ENCODE measurements at places on chromosomes 11 and 22. TPM values are rescaled to one million over a fixed set of nuclear protein-coding genes. Genes with fewer than 3 reads are reported as not detected.

HBE1 gene
- 7.1 TPM for polyA plus RNA-seq

ABCC8 gene
- polyA plus RNA-seq, result 1.7 TPM

RASGRP2 gene
- 6.7 TPM for polyA plus RNA-seq

ADM gene
- 10.3 TPM for polyA plus RNA-seq

VPREB1 gene
- polyA plus RNA-seq, result not detected

OAF gene
- polyA plus RNA-seq, result 39.4 TPM

B4GAT1 gene
- polyA plus RNA-seq, result 56.2 TPM

APOL5 gene
- polyA plus RNA-seq, result 0.07 TPM

- no peak for DNase-seq
Observed at GRCh38 chr11:79957702-79958101, 516.9 kb upstream of the TENM4 start.

DNA sequence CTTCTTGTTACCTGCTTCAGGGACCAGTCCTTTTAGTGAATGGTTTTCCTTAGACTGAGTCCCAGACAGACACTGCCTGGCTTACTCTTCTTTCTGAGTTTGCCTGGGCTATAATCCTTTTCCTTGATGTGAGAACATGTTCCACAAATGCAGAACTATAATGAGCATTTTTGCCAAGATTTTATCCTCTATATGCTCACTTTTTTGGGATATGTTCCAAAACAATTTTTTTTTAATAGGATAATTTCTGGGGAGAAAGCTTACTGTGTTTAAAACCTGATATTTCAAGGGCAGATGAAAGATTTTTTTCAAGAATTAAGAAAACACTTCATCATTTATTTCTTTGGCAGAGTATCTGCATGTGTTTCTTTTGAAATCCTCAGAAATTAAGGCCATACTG is 110.0 kb upstream of the TENM4 start:
- DNase-seq, result no peak

DNA sequence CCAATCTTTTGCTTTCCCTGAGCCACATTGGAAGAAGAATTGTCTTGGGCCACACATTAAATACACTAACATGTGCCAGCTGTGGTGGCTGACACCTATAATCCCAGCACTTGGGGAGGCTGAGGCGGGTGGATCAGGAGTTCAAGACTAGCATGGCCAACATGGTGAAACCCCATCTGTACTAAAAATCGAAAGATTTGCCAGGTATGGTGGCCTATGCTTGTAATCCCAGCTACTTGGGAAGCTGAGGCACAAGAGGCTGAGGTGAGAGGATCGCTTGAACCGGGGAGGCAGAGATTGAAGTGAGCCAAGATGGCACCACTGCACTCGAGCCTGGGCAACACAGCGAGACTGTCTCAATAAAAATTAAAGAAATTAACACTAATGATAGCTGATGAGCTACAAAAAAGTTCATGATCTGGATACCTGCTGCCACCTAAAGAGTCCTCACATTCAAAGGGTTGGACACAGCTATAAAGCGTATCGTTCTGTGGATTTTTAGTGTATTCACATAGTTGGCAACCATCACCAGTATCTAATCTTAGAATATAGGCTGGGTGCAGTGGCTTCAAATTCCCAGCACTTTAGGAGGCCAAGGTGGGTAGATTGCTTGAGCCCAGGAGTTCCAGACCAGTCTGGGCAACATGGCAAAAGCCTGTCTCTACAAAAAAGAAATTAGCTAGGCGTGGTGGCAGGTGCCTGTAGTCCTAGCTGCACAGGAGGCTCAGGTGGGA is 3.4 kb upstream of the LDHC start:
- DNase-seq, result no peak

GRCh38 chr11:86551288-86552092 is 120.9 kb downstream of the ME3 start:
- no peak for DNase-seq

DNA sequence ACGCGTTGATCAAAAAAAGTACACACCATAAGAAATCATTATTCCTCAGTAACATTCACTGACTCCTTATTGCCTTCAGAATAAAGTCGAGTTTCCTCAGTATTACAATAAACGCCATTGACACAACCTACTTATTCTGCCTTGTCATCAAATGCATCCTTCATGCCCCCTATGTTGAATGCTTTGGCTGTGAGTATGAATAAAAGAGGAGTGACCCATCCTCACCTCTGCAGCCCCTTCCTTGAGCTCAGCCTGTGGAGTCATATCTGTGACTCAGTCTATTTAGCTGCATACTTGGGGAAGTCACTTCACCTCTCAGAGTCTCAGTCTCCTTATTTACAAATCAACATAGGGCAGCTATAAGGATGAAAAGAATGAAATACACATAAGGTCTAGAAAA is 65.1 kb downstream of the USP35 start:
- no peak for DNase-seq

DNA sequence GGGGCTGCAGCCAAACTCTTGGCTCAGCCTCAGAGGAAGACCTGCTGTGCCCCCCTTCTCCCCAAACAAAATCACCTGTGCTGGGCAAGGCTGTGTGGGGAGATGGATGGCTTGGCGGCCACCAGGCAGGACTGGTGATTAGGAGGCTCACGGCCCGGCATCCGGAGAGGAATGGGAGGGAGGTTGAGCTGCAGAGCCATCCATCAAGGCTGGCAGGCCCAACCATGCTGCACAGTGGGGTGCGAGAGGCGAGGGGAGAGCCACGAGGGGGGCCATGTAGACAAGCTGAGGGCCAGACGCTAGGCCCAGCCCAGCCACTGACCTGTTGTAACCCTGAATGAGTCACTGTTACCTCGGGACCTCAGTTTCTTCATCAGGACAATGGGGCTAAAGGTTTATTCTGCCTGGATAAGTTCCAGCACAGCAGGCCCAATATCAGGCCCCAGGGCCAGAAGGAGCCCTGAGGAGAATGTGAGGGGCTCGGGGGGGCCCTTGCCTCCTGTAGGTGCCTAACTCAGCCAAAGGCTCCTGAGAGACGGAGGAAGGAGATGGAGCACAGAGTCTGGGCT is 18.2 kb downstream of the PDE2A start:
- no peak for DNase-seq

GRCh38 chr22:49568751-49569285 is 258.9 kb downstream of the BRD1 start:
- no peak for DNase-seq

- peak; percentile 79 for DNase-seq
Observed at GRCh38 chr11:128824191-128825049, 42.7 kb downstream of the KCNJ1 start.

DNA sequence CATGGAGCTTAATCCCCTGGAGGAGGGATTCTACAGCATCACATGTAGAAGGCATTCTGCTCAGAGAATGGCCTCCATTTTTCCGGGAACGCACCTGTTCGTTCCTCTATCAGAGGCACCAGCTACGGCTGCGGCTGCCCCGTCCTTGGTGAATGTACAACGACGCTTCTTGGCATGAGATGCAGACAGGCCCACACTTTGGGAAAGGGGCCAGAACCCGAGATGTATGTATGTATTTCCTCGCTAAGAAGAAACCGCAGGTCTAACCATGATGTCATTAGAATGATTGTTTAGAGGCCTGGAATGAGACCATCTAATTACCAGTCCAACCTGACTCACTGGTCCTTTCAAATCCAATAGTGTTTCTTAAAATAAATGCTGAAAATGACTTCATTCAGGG is 1293.4 kb downstream of the TBC1D22A start:
- no peak for DNase-seq

DNA sequence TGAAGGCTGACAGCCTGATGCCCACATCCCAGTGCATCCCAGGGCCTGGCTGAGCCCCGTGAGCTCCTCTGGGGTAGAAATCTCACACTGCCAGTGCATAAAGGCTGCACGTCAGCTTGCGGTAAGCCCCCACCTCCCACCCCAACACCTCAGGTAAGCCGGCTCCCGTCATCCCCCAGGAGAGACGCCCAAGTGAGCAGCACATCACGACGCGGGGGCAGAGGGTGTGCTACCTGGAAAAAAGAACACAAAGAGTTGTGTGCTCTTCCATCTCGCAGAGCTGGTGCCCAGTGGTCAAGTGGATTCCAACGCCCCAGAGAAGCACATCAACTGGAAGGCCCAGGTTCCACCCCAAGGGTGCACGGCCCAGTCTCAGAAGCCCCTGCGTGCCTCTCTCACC is 50.0 kb downstream of the IGSF9B start:
- DNase-seq, result no peak

- DNase-seq, result no peak
Observed at GRCh38 chr11:43943931-43944751, 1.7 kb downstream of the C11orf96 start.

DNA sequence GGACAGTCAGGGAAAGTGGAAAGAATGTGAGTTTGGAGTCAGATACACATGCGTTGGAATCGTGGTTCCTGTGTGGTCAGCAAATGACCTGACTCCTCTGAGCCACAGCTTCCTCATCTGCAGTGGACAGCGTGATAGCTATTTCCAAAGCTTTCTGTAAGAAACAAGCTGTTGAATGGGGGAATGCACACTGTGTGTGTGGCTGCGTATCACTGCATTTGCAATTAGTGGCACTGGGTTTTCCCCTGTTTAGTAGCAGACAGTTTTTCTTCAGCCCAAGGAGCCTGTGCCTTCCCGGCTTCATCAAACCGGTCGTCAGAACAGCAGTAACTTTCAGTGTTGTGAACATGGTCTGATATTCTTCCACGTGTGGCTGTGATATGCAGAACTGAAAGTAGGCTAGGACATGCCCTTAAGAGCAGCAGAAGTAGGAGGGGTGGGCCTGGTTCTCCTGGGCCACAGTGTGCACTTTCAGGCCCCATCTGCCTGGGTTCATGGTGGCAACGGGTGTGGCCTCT is 121.5 kb downstream of the RRAS2 start:
- no peak for DNase-seq

DNA sequence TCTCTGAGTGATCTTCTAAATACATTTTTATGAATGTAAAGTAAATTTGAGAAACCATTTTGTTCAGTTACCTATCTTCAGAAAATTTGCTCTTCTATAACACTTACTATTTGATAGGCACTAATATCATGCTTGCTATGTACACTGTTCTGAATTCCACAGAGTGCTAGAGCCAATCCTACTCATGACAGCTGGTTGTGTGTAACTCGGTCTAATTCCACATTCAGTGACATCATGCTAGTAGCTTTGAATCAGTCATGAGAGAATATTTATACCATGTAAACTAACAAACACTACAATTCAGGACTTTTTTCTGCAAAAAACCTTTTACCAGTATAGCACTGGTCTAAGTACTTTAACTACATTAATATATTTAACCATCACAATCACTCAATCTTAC is 902.9 kb downstream of the DLG2 start:
- DNase-seq, result no peak

DNA sequence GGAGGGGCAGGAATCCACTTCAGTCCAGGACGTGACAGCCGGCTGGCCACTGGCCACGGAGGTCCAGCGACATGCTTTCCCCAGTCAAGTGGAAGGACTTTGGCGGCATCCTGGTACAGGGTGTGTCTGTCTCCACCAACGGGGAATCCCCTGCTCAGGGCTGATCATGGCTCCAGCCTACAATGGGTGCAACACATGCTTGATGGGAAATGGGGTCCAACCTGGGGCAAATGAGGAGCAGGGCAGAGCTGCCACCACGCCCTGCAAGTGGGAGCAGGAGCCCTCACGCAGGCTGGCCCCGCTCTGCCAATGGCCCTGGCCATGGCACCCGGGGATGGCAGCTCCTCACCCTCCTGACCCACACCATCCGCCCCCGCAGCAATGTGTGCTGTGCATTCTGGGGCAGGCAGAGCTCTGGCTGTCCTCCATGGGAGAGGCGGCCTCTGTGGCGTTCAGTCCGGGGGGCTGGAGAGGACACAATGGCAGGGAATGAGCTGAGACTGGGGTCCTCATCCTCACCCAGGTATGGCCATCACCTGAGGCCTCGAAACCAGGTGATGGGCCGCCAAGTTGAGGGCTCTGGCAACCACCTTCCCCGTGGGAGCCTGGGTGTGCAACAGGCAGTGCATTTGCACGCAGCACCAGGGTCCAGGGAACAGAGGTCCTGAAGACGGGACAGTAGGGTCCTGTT is 5.8 kb upstream of the SEPTIN5 start:
- DNase-seq, result no peak

- DNase-seq, result no peak
Observed at GRCh38 chr11:77080643-77081210, 14.0 kb downstream of the CAPN5 start.

- no peak for DNase-seq
Observed at GRCh38 chr11:12090061-12090591, 20.3 kb upstream of the MICAL2 start.

DNA sequence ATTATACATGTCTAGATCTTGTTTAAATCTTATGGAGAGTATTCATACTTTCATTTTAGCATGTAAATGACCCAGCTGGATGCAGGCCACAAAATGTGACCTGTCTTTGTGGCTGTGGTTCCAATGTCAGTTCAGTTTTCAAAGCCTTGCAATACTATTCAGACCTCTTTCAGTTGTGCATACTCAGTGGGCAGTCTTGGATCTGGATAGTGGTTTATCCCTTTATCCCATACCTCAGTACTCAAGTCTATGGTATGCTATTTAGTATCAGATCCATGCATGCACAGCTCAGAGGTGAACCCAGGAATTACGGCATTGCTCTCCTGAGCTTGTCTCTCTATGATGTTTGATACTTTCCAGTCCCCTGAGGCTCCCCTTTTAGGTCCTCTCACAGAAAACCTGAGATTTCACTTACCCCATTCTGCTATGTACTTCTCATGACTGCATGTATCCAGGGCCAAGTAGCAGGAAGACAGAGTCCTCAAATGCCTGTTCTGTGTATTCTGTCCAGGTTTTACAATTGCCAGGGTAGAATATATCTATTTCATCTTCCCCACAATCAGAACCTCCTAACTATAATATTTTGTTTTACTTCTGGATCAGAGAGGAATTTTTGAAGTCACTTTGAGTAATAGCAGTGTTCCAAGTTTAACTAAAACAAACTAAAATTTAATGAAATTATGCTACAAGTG is 6.9 kb upstream of the P4HA3 start:
- no peak for DNase-seq

DNA sequence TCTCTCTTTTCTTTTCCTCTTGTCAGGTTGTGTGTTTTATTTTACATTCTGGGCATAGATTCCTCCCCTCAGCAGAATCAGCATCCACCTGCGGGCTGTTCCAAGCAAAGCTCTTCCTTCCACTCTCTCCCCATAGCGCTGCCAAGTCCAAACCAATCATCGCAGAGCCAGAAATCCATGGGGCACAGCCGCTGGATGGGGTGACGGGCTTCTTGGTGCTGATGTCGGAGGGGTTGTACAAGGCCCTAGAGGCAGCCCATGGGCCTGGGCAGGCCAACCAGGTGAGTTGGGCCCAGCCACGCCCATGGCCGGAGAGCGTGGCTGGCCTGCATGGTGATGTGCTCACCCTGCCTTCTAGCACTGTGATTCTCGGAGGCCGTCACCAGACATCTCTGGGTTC is 22.1 kb downstream of the TAB1 start:
- no peak for DNase-seq

- DNase-seq, result no peak
Observed at GRCh38 chr11:73320763-73321603, 12.9 kb downstream of the ARHGEF17 start.

GRCh38 chr11:128690665-128691101 is 3.2 kb upstream of the FLI1 start:
- DNase-seq, result no peak

- no peak for DNase-seq
Observed at GRCh38 chr11:105181521-105181920, 42.0 kb upstream of the CARD18 start.
